Activated CD4-positive, alpha-beta T cell treated with anti-CD3 and anti-CD28 coated beads for 48 hours (primary cell): ENCODE measurements at places on chromosomes 5 and 9.

GRCh38 chr9:123834889-123835562, 94.9 kb downstream of the DENND1A start:
- no peak for DNase-seq

DNA sequence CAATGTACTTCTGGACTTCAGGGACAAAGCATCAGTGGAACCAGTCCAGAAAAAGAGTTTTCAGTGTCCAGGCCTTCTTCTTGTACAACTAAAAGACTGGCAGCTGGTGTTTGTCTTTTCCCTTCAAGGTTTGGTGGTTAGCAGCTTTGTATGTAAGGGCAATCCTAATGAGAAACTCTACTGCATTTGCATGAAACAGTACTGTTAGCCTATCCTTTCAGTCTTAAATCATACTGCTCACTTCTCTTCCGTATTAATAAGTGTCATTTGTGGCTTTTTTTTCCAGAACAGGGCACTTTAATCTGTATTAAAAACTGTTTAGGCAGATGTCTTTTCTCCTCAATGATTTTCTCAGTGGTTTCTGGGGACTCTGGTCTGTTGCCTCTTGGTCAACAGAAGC, 48.9 kb downstream of the FAM174A start:
- no peak for DNase-seq

DNA sequence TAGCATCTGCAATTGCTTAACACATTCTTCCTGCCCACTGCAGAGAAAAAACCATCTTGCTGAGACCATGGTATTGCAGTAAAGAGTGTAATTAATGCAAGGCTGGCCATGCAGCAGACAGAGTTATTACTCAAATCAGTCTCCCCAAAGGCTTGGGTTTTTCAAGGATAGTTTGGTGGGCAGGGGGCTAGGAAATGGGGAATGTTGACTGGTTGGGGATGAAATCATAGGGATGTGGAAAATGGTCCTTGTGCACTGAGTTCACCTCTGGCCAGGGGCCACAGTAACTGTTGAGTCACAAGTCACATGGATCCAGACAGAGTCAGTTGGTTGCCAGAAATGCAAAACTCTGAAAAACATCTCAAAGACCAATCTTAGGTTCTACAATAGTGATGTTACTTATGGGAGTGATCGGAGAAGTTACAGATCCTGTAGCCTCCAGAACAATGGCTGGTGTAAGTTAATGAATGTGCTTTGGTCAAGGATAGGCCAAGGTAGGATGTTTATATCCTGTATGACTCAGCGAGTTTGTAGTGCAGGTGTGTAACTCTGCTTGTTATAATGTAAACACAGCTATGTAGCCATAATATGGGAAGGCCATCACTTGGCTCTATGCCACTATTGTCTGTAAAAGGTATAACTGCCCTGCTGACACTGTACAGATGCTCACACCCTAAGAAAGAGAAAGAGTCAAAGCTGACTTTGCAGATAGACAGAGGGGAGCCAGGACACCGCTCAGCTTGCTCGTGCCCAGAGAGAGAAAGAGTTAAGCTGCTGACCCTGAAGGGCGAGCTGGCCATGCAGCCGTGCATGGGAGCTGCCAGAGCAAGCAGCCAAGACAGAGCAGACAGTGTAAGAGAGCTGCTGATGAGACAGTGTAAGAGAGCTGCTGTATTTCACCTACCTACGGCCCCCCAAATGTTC, 27.2 kb downstream of the C9orf152 start:
- no peak for DNase-seq

DNA sequence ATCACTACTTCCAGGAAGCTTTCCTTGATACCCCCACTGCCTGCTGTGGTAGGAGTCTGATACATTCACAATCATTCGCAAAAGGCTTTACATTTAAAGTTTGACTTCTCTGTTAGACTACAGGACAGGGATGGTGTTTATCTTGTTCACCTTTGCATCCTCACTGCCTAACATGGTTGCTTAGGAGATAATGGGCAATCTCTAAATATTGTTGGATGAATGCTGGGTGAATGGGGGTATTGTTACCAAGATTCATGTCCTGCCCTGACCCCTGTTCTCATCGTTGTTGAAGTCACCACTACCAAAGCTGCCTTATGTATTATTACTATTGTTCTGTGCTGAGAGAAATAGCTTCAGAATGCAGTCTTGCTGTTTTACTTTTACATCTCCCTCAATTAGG, 7.7 kb upstream of the TMEFF1 start:
- DNase-seq = no peak

GRCh38 chr9:74859786-74860185, 27.9 kb downstream of the TRPM6 start:
- no peak for DNase-seq

DNA sequence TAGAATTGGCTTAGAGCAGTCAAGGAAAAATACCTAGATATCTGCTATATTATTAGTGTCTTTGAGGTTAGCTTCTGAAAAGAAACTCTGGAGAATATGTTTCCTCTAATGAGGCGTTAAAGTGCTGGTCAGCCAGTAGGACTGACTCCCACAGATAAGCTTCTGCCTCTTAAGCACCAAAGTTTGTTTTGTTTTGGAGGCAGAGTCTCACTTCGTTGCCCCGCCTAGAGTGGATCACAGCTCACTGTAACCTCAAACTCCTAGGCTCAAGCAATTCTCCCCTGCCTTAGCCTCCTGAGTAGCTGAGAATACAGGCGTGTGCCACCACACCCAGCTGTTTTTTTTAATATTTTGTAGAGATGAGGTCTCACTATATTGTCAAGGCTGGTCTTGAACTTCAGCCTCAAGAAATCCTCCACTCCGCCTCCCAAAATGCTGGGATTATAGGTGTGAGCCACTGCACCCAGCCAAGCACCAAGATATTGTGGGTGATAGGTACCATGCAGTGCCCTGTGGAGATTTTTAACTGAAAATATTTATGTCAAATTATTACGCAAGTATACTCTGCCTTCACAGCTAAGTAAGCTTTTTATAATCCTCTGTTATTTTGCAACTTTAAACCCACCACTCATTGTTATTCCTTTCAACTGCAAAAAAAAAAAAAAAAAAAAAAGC, 24.7 kb upstream of the TMEM171 start:
- no peak for DNase-seq

DNA sequence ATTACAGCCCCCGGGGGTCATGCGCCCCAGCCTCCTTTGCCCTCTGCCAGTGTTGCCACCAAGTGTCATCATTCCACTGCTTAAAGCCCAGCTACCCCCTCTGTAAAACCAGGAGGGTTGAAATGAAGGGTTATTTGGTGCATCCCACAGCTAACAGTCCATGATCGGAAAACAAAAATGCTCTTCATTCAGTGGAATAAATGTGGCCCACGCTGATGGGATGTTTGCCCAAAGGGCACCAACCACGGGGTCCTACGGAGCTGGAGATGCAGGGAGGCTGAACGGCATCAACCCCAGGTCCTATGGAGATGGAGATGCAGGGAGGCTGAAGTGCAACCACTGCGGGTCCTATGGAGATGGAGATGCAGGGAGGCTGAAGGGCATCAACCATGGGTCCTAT, 218.5 kb upstream of the IRX1 start:
- DNase-seq = no peak

DNA sequence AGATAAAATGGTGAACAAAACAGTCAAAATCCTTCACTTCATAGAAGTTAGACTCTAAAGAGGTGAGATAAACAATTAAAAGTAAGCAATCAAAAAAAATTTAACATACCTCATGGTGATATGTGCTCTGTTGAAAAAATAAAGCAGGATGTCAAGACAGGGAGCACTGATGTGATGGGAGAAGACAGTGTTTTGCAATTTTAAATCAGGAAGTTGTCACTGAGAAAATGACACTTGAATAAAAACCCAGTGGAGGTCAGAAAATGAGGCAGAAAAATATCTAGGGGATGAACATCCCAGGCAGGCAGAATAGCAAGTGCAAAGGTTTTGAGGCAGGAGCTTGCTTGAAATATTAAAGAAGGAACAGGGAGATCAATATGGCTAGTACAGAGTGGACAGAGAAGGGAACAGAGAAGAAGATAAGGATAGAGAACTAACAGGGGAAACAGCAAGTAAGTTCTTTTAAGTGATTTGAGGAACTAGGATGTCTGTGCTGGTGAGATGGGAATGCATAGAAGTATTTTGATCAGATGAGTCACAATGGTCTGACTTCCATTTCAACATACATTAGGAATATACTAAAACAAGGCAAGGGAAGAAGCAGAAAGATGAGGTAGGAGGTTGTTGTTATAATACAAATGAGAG, 130.4 kb downstream of the CHSY3 start:
- no peak for DNase-seq

- DNase-seq = no peak
These were observed 288.7 kb downstream of the DOCK8 start for GRCh38 chr9:503326-503725.
